Inflammatory macrophage treated with lipopolysaccharide for 4 hours (primary cell): ENCODE measurements at places on chromosomes 2 and 18.
A peak's percentile ranks its signal among the peaks of the same experiment; 100 is the strongest.

GRCh38 chr2:28463893-28464292 is 32.0 kb upstream of the PLB1 start:
- peak; percentile 75 for DNase-seq

DNA sequence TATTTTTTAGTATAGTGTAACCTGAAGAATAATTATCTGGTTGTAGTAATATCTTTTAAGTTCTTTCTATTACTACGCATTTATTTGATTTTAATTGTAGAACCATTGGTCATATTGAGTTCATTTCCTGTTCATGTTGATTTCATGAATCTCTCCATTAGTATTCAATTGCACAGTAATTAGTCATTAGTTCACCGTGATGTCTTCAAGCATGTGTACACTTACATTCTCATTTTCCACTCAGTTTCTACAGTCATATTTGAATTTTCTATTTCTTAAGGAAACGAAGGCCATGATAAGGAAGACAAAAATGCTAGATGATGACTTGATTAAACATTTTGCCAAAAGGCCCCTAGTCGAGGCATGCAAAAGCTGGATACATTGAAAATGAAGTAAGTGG is 333.7 kb upstream of the FANCL start:
- no peak for DNase-seq

GRCh38 chr2:16745466-16745865 is 79.8 kb upstream of the CYRIA start:
- DNase-seq: no peak

DNA sequence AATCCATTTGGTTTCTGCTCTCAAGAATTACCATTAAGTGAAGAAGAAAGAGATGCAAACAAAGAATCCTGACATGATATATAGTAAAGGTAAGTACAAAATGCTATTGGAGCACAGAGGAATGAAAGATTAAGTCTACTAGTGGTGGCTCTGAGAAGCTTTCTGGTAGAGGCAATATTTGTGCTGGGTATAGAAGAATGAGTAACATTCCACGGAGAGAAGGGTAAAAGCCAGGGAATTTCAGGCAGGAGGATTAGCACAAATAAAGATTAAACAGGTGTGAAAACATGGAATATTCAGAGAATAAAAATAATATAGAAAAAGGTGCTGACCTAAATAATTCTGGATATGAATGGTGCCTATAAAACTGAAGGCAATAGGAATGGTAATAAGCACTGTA is 31.8 kb downstream of the METTL8 start:
- DNase-seq: no peak

DNA sequence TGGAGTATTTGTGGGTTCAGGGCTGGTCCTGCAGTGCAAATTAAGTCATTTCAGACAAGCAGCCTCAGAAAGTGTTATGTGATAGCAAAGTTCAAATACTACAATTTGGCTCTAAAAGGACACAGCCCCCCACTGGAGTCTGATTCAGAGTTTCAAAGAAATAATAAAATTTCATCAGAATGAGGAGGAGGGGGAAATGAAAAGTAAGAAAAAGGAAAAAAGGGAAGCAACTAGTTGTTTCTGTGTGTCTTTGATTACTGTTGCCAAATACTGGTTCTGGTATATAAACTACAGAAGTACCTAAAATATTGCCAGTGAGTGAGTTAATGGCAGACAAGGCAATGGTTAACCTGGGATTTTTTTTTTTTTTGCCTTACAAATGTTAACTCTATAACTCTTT is 773.9 kb downstream of the BCL11A start:
- DNase-seq: peak; percentile 69

- DNase-seq: peak; percentile 73
These were observed 39.8 kb upstream of the TMEM163 start for GRCh38 chr2:134758633-134759032.
